ENCODE measurements at places on chromosomes 7 and 10.

- DNase-seq = no peak
Observed at GRCh38 chr10:77925795-77926565, 575 bp downstream of the DLG5 start.

DNA sequence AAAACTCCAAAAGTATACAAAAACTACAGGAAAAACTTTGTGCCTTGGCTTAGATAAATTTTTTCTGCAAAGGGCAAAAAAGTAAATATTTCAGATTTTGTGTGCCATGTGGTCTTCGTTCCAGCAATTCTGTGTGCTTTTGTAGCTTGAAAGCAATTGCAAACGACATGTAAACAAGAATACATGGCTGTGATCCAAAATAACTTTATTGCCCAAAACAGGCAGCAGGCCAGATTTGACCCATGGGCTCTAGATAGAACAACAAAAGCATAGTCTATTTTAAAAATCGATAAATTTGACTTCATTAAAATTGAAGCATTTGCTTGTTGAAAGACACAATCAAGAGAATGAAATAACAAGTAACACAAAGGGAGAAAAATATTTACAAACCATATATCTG lies 336.6 kb downstream of the HPSE2 start:
- DNase-seq = no peak

GRCh38 chr10:71268247-71268691 lies 50.8 kb upstream of the SLC29A3 start:
- DNase-seq = no peak

- no peak for DNase-seq
Observed at GRCh38 chr7:106288263-106288662, 3.5 kb upstream of the NAMPT start.

GRCh38 chr7:77310982-77311381 lies 105.2 kb downstream of the GSAP start:
- no peak for DNase-seq

GRCh38 chr10:58644311-58644710 lies 131.6 kb downstream of the BICC1 start:
- no peak for DNase-seq

DNA sequence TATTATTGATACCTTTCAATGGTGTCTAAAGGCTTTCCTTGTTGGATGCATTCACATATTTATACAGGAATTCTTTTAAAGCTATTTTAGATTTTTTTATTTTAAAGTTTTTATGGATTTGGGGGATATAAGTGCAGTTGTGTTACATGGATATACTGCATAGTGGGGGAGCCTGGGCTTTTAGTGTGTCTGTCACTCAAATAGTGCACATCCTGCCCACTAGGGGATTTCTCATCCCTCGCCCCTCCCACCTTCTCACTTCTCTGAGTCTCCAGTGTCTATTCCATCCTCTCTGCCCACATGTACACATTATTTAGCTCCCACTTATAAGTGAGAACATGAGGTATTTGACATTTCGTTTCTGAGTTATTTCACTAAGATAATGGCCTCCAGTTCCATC lies 154.0 kb upstream of the MKI67 start:
- no peak for DNase-seq

GRCh38 chr7:125279961-125280360 lies 350.3 kb upstream of the POT1 start:
- DNase-seq = no peak

DNA sequence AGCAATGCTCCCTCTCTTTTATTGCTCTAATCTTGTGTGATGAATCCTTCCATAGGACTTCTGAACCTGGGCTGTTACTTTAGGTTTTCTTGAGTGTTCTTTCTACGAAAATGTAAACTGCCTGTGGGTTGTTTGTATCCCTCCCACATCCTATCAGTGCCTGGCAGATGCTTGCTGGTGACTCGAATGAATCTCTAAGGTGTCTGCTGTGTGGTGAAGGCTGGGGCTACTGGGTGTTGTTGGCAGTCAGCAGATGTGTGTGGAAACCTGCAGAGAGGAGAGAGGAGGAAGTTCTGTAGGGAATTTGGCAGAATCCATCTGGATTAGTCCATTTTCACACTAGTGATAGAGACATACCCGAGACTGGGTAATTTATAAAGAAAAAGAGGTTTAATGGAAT lies 639.4 kb downstream of the CALN1 start:
- no peak for DNase-seq

DNA sequence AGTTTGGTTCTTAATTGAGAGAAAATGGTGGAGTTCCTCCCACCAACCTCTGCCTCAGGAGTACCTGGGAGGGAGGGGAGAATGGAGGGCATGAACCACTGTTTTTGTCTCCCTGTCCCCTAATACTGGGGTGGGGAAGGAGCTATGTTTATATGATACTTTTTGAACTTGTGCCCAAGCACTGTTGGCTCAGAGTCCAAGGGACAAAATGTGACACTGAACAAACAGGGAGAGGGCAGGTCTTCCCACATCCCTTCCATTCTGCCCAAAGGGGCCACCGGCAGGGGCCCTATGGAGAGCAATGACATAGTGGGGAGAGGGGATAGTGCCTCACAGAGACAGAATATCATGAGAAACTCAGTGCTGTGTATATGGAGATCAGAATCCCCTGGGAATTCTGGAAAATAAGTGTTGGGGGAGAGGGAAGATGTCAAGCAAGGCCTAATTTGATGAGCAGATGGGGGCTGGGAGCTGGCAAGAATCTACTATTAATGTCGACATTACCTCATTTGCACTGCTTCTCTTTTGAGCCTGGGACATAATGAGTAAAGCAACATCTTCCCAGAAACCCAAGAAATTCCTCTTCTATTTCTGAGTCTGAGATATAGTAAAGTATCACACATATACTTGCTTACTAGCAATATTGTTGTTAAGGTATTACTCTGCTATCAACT lies 180.6 kb downstream of the CYP26A1 start:
- DNase-seq = no peak

- DNase-seq = no peak
Observed at GRCh38 chr7:40279991-40280390, 145.2 kb downstream of the SUGCT start.

GRCh38 chr7:149887311-149887710 lies 13.5 kb downstream of the ATP6V0E2 start:
- no peak for DNase-seq

DNA sequence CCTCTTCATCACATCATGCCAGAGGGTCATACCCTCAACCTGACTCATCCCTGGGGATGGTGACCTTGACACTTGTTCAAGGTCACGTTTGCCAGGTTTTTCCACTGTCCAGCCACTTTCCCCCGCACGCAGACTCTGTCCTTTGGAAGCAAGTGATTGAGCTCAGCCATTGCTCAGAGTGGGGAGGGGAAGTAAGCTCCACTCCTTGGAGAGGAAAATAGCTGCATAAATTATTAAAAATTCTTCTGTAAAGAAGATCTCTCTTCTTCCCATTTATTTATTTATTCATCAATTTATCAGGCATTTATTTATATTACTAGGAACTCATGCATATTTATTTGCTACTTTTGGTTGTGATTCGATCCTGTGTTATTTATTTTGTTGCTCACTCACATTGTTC lies 88.0 kb downstream of the GLRX3 start:
- DNase-seq = no peak

GRCh38 chr7:28520074-28521015 lies 108.0 kb downstream of the CREB5 start:
- no peak for DNase-seq

GRCh38 chr10:73838008-73838567 lies 26.7 kb upstream of the NDST2 start:
- no peak for DNase-seq

GRCh38 chr10:70232859-70233108 lies 445 bp downstream of the PPA1 start:
- DNase-seq = no peak

DNA sequence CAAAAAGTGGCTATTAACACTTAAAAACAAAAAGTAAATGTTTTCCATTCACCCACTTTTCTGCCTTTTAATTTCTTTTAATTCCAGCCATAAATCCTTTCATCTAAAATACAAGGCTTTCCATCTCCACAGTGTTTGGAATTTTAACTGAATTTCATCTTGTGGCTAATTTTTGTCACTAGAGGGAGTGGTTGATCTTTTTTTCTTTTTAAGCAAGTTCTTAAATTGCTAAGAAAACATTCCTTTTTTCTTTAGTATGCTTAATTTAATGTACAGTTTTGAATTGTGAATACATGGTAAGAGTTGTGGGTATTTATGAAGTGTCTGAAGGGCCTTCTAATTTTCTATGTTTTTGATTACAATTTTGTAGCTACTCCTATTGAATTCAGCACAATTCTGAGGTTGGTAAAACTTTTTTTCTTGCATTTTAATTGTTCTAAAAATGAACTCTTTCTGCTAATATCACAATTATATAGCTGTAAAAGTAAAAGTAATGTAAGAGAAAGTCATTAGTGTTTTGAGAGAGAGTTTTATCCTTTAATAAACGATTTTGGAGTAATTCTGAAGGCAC lies 54.9 kb upstream of the ANK3 start:
- DNase-seq = peak; percentile 11

Data from NCI-H2227 treated with DMSO at 0.1 percent for 48 hours (cell line).